NCI-H1105 (cell line): ENCODE measurements at places on chromosomes 1 and 21.

DNA sequence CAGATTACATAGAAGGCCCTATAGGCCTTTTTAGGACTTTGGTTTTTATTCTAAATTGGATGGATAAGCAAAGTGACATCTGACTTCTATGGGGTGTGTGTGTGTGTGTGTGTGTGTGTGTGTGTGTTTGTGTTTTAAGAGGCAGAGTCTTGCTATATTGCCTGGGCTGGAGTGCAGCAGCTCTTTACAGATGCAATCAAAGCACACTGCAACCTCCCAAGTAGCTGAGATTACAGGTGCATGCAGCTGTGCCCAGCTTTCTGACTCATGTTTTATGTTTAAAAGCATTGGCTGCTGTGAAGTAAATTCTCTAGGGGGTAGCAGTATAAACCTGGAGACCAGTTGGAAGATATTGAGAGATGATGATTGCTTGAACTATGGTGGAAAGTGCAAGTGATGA is 12.4 kb upstream of the EVI5 start:
- DNase-seq, result no peak

DNA sequence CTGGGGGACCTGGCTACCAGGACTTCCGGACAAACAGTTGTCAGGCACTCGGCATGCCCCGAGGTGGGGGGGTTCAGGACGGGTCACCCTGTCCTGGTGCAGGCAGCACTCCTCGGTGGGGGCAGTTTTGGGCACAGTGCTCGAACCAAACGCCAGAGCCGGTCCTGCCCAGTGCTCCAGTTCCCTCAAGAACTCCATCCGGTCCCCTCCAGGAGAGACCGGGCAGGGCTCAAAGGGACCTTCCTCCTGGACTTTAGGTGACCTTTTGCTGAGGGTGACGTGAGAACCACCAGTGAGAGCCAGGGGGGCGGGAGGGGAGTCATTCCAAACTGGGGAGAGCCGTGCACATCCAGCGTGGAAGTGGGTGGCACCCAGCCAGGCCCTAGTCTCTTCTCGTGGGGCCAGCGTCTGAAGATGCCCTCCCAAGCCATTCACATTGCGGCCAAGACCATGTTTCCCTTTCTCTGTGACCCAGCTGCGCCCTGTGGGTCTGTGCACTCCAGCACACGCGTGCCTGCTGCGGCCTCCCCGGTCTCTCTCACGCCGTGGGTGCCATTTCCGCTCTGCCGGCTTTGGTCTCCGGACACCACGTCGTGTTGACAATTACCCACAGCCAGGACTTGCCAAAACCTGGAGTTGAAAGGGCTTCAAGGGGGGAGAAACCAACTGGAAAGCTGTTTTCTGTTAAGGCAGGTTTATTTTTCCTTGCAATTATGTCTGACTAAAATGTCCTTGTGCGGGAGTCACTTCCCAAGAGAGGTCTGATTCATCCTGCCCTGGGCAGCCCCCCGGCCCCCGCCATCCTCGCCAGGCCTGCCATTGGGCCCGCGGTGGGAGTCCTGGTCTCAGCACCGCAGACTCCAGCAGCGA is 178.8 kb upstream of the ARHGEF16 start:
- DNase-seq, result no peak

- DNase-seq, result no peak
Observed at GRCh38 chr1:12565094-12565965, 52.7 kb downstream of the DHRS3 start.

- DNase-seq, result no peak
Observed at GRCh38 chr1:54548389-54549044, 489 bp downstream of the ACOT11 start.

- peak; percentile 68 for DNase-seq
Observed at GRCh38 chr1:46606255-46606965, 2.3 kb upstream of the MKNK1 start.

GRCh38 chr1:164618202-164618564 is 59.2 kb downstream of the PBX1 start:
- peak; percentile 12 for DNase-seq

GRCh38 chr21:28754127-28754611 is 238.5 kb downstream of the LTN1 start:
- no peak for DNase-seq

DNA sequence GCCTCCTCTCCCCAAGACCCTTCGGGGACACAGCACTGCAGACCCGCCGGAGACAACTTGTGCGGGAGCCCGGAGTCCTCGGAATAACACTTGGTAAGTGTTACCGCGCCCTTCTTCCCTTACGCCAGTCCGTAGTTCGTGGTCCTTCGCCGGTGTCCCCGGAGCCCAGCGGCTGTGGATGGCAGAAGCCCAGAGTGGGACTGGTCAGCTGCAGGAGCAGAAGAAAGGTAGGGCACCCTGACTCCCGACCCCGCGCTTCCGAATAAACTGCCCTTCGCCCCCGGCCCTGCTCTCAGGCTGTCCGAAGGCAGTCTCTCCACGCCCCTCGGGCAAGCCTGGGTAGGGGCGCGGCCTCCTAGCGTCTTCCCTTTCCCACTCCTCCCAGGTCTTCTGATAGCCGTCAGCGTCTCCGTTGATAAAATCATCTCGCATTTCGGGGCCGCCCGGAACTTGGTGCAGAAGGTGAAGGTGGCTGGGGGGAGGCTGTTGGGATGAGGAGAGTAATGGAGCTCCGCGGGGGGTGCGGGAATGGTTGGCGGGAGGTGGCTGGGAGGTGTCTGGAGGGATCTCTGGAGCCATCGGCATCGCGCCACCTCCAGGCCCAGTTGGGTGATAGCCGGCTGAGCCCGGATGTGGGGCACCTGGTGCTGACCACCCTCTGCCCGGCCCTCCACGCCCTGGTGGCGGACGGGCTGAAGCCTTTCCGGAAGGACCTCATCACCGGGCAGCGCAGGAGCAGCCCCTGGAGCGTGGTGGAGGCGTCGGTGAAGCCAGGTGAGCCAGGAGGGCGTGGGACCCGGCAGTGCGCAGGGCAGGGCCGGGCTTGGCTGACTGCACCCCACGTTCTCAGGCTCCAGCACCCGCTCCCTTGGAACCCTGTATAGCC is 4.3 kb downstream of the RUSC1 start:
- DNase-seq, result peak; percentile 22

DNA sequence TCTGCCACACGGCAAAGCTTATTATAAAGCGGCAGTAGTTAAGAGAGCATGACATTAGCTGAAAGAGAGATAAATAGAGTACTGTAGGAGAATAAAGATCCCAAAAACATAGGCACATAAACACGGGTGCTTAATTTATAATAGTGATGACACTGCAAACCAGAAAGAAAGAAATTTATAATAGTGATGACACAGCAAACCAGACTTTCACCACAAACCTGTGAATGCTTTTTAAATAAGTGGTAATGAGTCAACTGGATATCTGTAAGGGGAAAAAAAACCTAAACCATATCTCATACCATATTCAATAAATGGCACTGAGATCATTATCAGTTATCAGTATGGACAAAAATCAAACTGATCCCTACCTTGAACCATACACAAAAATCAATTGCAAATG is 25.5 kb downstream of the USP1 start:
- no peak for DNase-seq

- DNase-seq, result no peak
Observed at GRCh38 chr1:119027759-119028158, 39.6 kb upstream of the TBX15 start.

- DNase-seq, result no peak
Observed at GRCh38 chr1:55034476-55035133, 4.7 kb upstream of the PCSK9 start.

DNA sequence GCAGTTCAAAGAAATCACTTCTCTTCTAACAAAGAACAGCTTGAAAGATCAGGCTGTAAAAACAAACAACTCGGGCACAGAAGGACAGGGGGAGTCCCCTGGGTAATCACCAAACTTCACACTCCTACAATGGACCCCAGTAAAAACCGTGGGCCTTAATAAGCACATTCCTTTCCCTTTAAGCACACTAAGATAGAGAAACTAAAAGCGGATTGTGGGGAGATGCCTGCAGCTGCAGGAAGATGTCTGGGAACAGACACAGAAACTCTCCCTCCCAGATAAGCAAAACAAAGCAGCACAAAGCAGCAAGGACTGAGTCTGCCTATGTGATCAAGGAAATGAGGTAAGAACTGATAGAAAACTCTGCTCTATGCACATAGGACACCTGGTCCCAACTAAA is 37.6 kb upstream of the CTBS start:
- no peak for DNase-seq

GRCh38 chr1:200334661-200335256 is 75.1 kb downstream of the ZNF281 start:
- DNase-seq, result no peak

DNA sequence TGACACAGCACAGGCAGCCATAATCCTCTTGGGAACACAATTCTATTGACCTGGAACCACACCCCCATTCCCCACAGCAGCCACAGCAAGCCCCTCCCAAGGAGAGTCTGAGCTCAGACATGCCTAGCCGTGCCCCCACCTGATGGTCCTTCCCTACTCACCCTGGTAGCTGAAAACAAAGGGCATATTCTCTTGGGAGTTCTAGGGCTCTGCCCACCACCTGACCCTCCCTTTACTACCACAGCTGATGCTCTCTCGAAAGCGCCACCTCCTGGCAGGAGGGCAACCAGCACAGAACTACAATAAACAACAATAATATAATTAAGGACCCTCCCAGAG is 184.8 kb upstream of the COA6 start:
- DNase-seq, result peak; percentile 8

- no peak for DNase-seq
Observed at GRCh38 chr1:91124989-91125417, 103.2 kb upstream of the ZNF644 start.

DNA sequence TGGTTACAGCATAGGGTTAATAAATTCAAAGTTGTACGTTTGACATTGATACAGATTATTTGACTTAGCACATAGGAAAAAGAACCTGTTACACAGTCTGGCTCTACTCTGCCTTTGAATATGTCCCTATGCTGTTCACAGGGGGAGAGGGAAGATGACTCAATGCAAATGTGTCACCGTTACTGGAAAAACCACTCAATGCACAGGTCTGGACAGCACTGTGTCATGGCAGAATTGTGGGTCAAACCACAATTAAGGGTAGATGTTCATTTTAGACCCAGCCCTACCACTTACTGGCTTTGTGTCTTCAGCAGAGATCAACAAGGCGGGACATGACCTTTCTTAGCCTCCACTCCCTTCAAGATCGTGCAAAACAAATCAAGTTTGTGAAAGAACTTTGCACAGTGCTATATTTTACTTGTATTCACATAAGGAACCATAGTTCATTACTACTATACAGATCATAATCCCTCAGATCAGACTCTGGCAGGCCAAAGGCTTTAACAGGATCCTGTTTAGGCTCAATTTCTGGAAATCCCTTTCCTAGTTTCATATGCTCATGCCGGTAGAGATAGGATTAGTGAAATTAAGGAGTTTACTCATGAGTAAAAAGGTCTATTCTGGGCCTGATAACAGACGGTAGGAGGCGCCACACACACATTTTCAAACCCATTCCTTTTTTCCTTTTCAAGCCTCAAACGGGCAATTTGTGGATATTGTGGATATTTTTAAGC is 22.1 kb downstream of the EIF2D start:
- DNase-seq, result no peak

GRCh38 chr21:44708213-44708865 is 3.0 kb downstream of the TSPEAR start:
- no peak for DNase-seq
